ENCODE measurements at places on chromosomes 3 and 15. TPM values are rescaled to one million over a fixed set of nuclear protein-coding genes. Genes with fewer than 3 reads are reported as not detected.

DNA sequence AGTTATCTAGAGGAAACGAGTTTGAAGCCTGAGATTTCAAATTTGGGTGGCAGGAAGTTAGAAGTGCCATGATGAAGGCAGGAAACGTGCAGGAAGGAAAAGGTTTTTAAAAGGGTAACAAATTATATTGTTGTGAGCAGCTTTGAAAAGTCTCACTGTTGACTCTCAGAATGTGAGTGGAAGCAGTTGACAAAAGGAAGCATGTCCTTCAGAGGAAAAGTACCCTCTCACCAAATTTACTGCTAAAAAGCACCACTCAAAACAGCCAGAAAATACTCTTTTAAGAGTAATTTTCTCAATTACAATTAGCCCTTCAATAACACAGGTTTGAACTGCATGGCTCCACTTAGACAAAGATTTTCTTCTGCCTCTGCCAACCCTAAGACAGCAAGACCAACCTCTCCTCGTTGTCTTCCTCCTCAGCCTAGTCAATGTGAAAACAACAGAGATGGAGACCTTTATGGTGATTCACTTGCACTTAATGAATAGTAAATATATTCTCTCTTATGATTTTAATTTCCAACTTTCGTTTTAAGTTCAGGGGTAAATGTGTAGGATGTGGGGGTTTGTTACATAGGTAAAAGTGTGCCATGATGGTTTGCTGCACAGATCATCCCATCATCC, 117.1 kb upstream of the LIPC start:
- peak; percentile 33 for DNase-seq
- no peak overlapping the region for H3K4me3 ChIP-seq
- no peaks in the 10 kb centered on the region for H3K27me3 ChIP-seq
- peaks cover 9% of the 10 kb centered on the region for H3K36me3 ChIP-seq
- H3K4me1 ChIP-seq: peaks cover 27% of the 10 kb centered on the region
- H3K27ac ChIP-seq: peak overlapping the region; percentile 85

- peaks cover 57% of the 10 kb centered on the region for H3K27me3 ChIP-seq
- no peak overlapping the region for H3K4me3 ChIP-seq
- peaks cover 3% of the 10 kb centered on the region for H3K36me3 ChIP-seq
- no peak for DNase-seq
- no peak overlapping the region for H3K27ac ChIP-seq
These were observed 3.9 kb downstream of the MEGF11 start for GRCh38 chr15:66249605-66250174.

- H3K27ac ChIP-seq: no peak overlapping the region
- H3K36me3 ChIP-seq: no peaks in the 10 kb centered on the region
- peaks cover 8% of the 10 kb centered on the region for H3K27me3 ChIP-seq
These were observed 16.4 kb upstream of the SLC35G2 start for GRCh38 chr3:136802481-136802996.

GRCh38 chr3:188166441-188166840, 12.5 kb downstream of the LPP start:
- peaks cover 23% of the 10 kb centered on the region for H3K36me3 ChIP-seq
- no peak overlapping the region for H3K27ac ChIP-seq
- H3K4me3 ChIP-seq: no peak overlapping the region
- no peak for DNase-seq

DNA sequence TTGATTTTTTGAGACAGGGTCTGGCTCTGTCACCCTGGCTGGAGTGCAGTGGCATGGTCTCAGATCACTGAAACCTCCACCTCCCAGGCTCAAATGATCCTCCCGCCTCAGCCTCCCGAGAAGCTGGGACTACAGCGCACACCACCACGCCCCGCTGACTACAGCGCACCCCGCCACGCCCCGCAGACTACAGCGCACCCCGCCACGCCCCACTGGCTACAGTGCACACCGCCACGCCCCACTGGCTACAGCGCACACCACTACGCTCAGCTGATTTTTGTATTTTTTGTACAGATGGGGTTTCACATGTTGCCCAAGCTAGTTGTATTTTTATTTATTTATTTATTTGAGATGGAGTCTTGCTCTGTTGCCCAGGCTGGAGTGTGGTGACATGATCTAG, 35.6 kb downstream of the SLC51A start:
- no peaks in the 10 kb centered on the region for H3K27me3 ChIP-seq
- H3K27ac ChIP-seq: no peak overlapping the region
- peaks cover 36% of the 10 kb centered on the region for H3K36me3 ChIP-seq
- H3K4me3 ChIP-seq: no peak overlapping the region

Gene RETNLB
- total RNA-seq: not detected

Gene TGM5
- total RNA-seq: 0.31 TPM
